Effector memory CD8-positive, alpha-beta T cell (primary cell): ENCODE measurements at places on chromosomes 5 and 9.

DNA sequence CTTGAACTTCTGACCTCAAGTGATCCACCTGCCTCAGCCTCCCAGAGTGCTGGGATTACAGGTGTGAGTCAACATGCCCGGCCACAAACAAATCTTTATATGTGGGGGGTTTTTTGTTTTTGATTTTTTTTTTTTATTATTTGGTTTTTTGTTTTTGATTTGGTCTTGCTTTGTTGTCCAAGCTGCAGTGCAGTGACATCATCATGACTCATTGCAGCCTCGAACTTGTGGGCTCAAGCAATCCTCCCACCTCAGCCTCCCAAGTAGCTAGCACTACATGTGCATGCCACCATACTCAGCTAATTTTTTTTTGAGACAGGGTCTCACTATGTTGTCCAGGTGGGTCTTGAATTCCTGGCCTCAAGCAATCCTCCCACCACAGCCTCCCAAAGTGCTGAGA is 42.4 kb downstream of the ALDH7A1 start:
- no peak for DNase-seq

DNA sequence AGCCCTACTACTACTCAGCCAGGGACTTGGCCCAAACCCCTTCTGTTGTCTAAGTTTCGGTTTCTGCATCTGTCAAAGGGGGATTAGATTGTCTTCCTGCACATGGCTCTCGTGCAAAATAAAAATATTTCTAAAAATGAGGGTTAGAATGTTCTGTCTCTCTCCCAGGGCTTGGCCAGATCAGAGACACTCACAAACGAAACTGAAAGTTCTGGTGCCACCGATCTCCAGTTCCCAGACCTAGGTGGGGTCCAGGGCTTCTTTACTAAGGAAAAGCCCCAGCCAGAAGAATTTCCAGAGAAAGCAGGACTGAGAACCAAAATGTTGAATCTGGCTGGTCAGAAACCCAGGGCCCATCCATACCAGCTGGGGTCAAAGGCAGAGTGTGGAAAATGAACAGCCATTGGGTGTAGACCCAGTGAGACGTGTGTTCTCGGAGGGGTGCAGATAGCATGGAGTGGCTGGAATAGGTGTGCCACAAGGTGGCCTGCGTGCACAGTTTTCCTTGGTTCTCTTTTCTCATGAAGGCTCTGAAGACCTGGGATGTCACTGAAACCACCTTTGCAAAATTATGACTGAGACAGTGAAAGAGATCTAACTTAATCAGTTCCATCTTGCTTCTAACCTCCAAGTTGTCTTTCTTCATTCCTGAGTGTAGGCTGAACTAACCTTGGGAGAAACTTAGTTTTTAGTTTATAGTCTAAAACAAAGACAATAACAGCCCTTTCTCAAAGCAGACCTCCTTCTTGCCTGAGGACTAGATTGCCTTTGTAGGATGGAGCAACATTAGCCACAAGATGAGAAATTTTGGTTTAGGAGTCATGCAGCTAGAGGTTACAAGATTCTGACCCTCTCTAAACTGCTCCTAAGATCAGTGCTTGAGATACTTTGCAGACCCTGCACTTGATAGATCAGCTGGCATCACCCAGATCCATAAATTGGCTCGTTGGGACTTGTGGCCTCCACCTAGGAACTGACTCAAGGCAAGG is 2.3 kb upstream of the SLC23A1 start:
- DNase-seq: no peak

GRCh38 chr5:159343295-159344094 is 13.2 kb upstream of the IL12B start:
- DNase-seq: no peak

DNA sequence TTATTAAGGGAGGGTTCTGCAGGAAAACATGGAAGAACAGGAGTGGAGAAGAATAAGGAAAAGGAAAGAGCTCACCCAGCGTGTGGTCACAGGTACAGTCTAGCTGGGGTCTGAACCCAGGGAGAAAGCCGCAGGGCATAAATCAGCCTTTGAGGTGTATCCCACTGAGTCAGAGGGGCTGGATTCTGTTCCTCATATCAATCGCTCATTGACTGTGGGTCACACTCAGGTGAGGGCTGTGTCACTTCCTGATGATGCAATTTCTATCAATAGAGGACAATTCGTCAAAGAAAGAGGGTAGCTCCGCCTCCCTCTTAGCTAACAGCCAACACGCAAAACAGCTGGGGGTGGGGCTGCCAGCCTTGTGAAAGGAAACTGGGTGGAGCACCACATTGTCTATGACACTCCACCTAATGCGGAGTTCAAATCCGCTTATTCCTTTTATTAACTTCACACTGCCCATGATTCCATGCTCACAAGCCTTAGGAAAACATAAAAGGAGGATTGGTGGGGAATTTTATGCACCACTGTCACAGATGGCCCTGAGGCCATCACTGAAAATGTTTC is 176.2 kb downstream of the ICE1 start:
- no peak for DNase-seq

GRCh38 chr5:66174338-66174737 is 30.2 kb downstream of the SREK1 start:
- no peak for DNase-seq

GRCh38 chr9:5446451-5447236 is 3.7 kb upstream of the CD274 start:
- no peak for DNase-seq

- DNase-seq: no peak
These were observed 338.5 kb downstream of the CETN3 start for GRCh38 chr5:90071066-90071465.

GRCh38 chr5:154595662-154596061 is 117.6 kb upstream of the HAND1 start:
- no peak for DNase-seq

GRCh38 chr5:164627021-164627420 is 1121.6 kb downstream of the MAT2B start:
- no peak for DNase-seq

DNA sequence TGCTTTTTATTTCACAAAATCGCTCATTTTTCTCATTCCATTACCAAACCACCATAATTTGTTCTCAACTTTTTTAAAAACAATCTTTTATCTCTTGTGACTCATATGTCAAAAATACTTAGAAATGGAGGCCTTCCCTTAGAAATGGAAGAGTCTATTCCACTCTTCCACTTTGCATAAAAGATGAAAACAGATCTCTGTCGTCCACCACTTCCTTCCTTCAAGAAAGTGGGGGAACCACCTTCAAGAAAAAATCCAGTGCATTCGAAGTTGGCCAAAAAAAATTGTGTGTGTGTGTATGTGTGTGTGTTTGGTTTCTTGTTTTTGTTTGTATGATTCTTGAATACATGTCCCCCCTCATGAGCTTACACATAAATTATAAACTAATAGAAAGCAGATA is 628.8 kb upstream of the DMAC1 start:
- DNase-seq: no peak

GRCh38 chr5:158752656-158752973 is 347.1 kb downstream of the EBF1 start:
- DNase-seq: no peak

DNA sequence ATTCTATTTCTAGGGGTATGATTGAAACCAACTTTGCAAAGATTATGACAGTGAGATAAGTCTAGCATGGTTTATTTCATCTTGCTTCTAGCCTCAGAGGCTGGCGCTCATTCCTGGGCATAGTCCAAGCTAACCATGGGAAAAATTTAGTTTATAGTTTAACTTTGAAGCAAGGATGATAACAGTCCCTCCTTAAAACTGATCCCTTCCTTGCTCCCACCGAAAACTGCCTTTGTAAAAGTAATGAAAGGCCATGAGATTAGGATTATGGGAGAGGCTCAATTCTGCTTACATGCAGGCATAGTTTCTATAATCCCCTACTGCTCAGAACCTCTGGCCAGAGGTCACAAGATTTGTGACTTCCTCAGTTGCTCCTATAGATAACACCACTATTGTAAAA is 75.7 kb downstream of the TARS1 start:
- DNase-seq: no peak

- no peak for DNase-seq
These were observed 236.5 kb downstream of the ICE1 start for GRCh38 chr5:5658889-5659465.

DNA sequence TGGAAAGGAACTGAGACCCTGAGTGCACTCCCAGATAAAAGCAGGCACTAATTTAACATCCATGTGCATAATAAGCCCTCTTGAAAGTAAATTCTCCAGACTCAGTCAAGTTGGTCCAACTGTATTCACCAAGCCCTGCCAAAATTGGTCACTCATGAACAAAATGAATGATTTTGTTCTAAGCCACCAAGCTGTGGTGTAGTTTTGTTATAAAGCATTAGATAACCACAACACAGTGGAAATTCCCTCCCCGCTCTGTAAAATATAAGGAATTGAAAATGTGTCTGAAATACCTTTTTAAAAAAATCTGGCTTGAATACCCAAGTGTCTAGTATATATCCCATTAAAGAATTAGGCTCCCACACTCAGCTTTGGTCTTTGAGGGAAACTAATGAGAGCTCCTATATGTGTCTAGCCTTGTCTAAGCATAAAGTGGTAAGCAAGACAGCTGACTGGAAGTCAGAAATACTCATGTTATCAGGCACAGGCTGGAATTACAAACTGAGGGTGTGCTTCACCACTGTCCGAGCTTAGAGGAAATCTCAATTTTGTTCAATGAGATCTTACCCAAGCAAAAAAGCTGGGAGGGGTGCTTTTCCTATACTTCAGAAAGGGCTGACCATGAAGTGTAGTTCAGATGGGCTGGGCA is 33.2 kb downstream of the IDNK start:
- DNase-seq: no peak

- DNase-seq: no peak
These were observed 22.5 kb downstream of the ZNF462 start for GRCh38 chr9:106885451-106885850.

DNA sequence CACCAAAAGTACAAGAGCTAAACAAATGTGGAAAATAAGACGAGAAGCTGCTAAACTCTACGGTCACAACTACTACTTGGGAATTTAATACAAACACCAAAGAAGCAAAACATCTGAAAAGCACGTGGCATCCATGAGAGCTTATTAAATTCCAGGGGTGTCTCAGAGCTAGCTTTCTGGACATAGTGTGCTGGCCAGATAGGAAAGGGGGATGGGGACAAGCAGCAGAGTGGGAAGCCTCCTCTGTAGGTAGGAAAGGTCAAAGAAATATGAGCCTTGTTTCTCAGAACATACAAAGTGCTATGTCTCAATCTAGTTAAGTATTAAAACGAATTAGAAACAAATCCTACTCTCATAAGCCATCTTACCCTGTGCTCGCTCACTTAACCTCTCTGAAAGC is 51.3 kb upstream of the GOLPH3 start:
- DNase-seq: no peak

DNA sequence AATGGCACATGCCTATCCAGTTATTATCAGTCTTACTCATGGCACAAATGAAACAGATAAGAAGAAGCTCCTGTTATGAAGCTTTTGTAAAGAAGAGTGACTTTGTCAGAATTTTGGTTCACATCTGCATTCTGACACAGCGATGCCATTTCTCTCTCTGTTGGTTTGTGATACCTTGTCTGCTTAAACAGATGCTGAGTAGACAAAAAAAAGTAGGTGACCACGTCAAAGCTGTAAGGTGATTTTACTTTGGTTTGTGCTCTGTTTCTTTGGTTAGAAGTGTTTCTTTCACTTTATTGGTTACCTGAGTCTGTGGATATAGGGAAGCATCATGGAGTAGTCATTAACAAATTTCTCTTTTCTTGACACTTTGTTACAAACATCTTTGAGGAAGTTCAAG is 422.3 kb upstream of the ADAMTSL1 start:
- DNase-seq: no peak

DNA sequence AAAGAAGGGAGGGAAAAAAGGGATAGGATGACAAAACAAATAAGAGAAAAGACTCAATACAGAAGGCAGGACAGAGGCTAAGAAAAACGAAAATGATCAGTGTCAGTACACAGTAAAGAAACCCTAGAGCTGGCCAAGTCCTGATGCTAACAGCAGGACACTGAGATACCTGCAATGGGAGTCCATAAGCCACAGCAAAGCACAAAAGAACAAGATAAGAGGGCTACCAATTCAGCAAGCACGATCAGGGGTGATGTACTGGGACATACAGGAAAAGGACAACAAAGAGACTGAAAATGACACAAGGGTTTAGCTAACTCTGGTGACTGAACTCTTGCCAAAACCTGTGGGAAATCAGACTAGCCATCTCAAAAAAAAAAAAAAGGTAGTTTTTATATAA is 1072.6 kb upstream of the COX7C start:
- DNase-seq: no peak

- DNase-seq: no peak
These were observed 12.3 kb upstream of the C5orf24 start for GRCh38 chr5:134833340-134834032.

- no peak for DNase-seq
These were observed 389.6 kb downstream of the SEMA5A start for GRCh38 chr5:9156282-9156681.

DNA sequence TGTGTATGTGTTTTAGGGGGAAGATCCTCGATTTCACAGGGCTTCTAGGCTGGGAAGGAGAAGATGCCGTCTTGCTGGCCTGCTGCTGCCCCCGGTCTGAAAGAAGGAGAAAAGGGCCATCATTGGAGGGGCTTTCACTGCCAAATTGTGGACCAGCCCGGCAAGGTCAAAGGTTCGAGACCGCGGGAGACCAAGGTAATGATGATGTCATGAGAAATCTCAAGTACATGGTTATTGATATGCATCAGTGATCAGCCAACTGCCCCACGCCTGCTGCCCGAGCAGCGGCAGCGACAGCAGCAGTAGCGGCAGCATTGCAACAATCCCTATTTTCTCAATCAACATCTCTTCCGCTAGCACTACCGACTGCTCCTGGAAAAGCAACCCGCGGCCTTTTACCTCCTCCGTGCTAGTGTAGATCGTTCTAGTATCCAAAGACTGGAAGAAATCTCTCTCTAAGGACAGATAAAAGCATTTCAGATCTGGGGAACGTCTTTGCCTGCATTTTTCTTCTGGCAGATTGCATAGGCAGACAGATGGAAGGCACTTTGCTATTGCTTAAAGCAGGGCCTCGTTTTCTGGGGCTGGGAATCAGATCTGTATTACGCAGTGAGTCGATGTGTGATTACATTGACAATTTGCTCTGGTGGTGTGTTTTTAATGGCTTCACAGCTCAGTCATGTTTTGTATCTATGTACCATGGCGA is 215.3 kb downstream of the MEF2C start:
- DNase-seq: no peak

DNA sequence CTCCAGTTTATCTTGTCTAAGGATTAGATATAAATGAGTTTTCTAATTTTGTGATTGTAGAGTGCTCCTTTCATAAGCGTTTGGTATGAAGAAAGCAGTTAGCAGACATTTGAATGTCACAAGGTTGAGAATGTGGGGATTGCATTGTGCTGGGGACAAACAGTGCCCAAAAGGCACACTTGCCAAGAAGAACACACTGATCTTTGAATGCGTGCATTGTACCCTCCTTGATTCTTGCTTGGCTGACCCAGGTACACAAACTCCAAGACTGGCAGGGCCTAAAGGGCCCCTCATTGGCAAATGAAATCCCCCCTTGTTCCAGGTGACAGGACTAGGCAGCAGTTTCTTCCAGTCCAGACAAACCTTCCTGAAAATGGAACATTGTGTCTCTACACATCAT is 96.9 kb upstream of the LIFR start:
- no peak for DNase-seq

DNA sequence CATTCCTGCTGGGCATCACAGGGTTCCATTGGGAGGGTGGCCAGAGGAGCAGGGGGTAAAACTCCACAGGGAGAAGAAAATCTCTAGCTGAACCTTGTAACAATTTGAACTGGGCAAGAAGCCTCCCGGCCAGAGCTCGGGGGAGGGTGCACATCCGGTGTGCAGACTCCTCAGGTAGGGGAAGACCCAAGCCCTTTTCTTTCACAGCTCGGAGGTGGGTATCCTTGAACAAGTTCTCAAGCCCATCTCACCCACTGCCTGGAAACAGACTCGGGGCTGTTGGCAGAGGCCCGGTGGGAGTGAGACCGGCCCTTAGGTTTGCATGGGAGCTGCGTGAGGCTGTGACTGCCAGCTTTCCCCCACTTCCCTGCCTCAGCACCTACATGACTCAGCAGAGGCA is 111.5 kb upstream of the IL7R start:
- no peak for DNase-seq
